ENCODE measurements at places on chromosomes 11 and 22.

- DNase-seq: no peak
Observed at GRCh38 chr11:70470127-70470526, 71.8 kb downstream of the CTTN start.

- peak; percentile 82 for DNase-seq
Observed at GRCh38 chr11:74749127-74749964, 697 bp downstream of the RNF169 start.

GRCh38 chr11:6482441-6482840 lies 1.1 kb downstream of the TIMM10B start:
- no peak for DNase-seq

DNA sequence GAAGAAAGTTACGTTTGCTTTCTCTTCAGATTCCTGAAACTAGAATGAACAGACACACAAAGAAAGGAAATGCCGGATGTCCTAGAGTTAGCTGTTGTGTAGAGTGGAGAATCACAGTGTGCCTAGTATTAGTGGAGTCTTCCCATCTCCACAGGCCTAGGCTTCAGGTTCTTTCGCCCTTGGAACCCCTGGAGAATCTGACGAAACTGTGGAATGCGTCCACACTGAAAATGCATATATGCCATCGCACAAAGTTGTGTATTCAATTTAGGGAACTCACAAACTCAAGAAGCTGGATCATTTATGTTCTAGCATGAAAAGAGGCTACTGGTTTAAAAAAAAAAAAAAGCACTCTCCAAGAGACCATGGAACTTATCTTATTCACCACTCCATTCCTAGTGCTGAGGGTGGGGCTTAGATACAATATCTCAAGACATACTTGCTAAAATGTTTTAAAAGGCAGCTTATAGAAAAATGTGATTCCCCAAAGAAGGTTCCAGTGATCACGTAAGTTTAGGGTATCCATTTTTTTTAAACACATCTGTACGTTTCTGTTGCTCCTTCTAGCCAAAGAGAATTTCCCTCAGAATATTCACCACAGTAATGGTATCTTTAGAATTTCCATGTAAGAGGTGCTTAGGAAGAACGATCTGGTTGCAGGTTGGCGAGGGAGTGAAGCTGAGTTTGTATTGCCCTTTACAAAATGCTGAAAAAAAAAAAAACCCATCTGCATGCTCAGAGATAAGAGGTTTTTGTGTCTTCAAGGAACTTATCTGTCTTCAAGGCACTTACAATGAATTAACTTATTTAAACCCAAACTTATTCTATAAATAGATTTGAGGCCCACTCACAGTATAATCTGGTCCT lies 20.0 kb downstream of the MAML2 start:
- DNase-seq: no peak

DNA sequence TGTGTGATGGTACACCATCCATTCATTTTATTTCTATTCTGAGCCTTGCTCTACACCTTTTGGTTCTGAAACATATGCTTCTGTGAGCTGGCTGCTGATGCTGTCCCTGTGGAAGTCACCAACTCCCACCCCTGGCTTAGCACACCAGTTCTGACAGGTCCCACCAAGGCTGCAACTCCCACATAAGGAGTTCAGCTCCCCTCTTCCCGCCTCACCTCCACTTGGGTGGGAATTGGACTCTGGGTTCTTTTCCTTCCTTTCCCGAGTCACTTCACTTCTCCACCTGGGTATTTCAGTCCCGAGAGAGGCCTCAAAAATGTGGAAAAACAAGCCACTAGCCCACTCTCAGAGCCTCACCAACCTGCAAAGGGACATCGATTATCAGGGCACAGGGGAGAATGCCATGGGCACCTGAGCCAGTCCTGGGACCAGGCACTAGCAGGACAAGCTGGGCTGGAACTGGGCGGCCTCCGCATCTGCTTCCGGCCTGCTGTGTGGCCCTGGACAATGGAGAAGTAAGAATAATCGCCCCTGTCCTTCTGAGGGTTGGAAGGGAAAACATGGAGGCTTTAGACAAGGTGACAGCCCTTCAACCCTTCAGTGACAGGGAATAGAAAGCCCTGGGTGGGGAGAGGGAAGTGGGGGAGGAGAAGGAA lies 80.1 kb downstream of the IGLL1 start:
- peak; percentile 15 for DNase-seq

Data from activated CD8-positive, alpha-beta memory T cell treated with anti-CD3 and anti-CD28 coated beads for 24 hours (primary cell).